CD4-positive, alpha-beta T cell (primary cell): ENCODE measurements at places on chromosomes 7 and 10.

DNA sequence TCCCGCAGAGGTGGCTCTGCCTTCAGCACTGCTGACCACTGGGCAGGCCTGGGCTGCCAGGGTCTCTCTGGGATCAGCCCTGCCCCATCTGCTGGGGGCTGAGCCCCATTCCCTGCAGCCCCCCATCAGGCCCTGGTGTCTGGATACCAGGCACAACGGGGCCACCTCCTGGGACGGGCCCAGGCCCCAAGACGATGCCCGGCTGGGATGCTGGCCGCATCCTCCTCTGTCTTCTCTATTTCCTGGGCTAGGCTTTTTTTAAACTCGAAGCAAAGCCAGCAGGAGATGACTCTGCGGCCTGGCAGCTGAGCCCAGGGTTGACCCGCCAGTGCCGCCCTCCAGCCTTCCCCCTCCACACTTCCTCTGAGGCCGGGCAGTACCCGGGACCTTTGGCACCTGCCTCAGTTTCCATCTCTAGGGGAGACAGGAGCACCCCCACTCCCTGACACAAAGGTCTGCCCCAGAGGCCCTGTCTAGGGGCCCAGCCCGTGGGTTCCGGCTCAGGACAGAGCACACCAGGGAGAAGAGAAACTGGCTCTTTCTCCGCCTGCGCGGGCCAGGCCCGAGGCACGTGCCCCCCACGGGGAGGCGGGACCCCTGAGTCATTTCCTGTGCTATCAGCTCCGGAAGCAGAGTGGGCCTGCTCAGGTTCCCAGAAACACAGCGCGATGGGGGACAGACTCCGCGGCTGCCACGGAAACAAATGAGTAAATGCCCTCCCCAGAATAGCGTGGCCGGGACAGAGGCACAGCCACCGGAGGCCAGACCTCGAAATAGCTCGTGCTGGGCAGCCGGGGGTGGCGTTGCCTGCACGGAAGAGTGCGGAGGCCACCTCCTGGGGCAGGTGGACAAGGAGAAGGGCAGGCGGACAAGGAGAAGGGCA, 84.6 kb upstream of the PDGFA start:
- DNase-seq = peak; percentile 90
- peak overlapping the region; percentile 96 for H3K27ac ChIP-seq
- peaks cover 6% of the 10 kb centered on the region for H3K36me3 ChIP-seq
- peaks cover 83% of the 10 kb centered on the region for H3K4me1 ChIP-seq
- no peaks in the 10 kb centered on the region for H3K27me3 ChIP-seq
- peak overlapping the region; percentile 58 for H3K4me3 ChIP-seq

GRCh38 chr10:20185116-20185515, 368.9 kb downstream of the PLXDC2 start:
- H3K4me1 ChIP-seq = no peaks in the 10 kb centered on the region
- no peak overlapping the region for H3K27ac ChIP-seq
- no peaks in the 10 kb centered on the region for H3K36me3 ChIP-seq

DNA sequence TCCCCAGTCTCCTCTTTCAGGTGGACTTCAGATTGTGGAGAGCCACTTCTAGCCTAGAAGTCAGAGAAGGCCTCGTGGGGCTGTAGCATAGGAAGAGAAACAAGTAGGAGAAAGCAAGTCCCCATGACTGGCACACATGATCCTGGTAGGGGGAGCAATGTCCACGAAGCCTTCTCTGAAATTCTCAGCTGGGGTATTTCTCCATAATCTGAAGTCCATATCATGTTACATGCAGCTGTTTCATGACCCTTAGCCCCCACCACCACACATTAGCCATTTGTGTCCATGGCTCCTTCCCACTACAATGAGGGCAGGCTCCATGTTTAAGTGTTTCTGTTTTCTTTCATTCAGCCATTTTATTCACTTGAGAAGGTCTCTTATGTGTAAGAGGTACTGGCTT, 43.2 kb downstream of the LAMB4 start:
- H3K27me3 ChIP-seq = no peaks in the 10 kb centered on the region
- no peak overlapping the region for H3K4me3 ChIP-seq
- no peaks in the 10 kb centered on the region for H3K36me3 ChIP-seq
- no peak for DNase-seq
- H3K4me1 ChIP-seq = no peaks in the 10 kb centered on the region

DNA sequence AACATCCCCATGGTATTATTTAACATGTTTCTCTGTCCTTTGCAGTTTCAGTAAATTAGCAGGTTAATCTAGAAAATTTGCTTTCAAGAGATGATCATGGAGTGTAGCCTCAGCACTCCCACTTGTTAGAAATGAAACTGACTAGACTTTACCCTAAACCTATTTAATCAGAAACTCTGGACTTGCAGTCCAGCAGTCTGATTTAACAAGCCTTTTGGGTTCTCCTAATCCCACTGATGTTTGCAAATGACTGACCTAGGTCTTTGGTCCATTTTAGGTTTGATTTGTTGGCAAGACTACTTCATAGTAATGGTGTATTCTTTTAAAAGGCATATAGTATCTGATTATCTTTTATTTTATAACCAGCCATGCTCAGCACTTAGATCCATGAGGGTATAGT, 55.5 kb upstream of the SLC25A13 start:
- no peaks in the 10 kb centered on the region for H3K36me3 ChIP-seq
- H3K27me3 ChIP-seq = no peaks in the 10 kb centered on the region
- H3K27ac ChIP-seq = no peak overlapping the region
- no peaks in the 10 kb centered on the region for H3K4me1 ChIP-seq
- no peak for DNase-seq
- no peak overlapping the region for H3K4me3 ChIP-seq

DNA sequence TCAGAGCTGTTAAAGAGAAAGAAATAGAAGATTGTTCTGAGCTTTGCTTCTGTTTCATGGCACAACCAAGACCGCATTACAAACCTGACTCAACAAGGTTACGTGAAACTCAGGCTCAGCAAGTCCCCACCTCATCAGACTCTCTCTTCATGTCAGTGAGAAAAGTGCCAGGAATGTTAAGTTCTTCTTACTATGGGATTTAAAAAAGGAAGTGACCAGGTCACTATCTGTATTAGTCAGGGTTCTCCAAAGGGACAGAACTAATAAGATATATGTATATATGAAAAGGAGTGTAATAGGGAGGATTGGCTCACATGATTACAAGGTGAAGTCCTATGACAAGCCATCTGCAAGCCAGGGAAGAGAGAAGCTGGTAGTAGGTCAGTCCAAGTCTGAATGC, 25.4 kb upstream of the PAPSS2 start:
- no peak for DNase-seq
- H3K36me3 ChIP-seq = no peaks in the 10 kb centered on the region

DNA sequence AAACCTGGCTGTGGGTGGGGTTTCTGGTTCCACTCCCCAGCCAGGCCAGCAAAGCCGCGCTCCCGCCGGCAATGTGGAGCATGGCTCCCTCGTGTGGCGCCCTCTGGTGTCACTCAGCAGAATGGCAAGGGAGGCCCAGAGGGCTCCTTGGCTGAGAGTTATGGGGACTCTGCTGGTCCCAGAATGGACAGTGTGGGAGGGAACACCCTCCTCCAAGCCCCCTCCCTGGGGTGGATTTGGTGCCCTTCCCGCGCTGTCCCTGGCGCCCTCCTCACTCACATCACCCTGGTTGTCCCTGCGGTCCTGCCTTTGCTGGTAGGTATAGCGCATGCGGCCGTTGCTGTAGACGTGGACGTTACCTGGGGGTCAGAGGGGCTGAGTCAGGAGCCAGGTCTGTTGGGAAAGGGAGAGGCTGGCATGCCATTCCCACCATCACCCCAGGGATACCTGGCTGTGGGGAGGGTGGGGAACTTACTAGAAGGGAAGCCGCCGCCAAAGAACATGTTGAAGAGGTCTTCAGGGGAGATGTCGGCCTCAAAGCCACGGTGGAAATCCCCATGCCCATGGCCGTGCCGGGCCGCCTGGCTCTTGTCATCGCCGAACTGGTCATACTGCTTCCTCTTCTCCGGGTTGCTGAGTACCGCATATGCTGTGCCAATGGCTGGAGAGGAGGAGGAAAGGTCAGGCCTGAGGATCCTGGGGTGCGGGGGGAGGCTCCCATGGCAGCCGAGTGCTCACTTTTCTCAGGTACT, 14.0 kb downstream of the DNAJB12 start:
- H3K27ac ChIP-seq = no peak overlapping the region
- peak; percentile 86 for DNase-seq
- H3K27me3 ChIP-seq = no peaks in the 10 kb centered on the region
- H3K4me1 ChIP-seq = peaks cover 37% of the 10 kb centered on the region
- H3K36me3 ChIP-seq = peaks cover 58% of the 10 kb centered on the region

- no peaks in the 10 kb centered on the region for H3K36me3 ChIP-seq
- no peaks in the 10 kb centered on the region for H3K27me3 ChIP-seq
- H3K4me1 ChIP-seq = no peaks in the 10 kb centered on the region
- no peak overlapping the region for H3K4me3 ChIP-seq
- H3K27ac ChIP-seq = no peak overlapping the region
- DNase-seq = no peak
Measured at GRCh38 chr7:146862415-146862814, 745.8 kb downstream of the CNTNAP2 start.

DNA sequence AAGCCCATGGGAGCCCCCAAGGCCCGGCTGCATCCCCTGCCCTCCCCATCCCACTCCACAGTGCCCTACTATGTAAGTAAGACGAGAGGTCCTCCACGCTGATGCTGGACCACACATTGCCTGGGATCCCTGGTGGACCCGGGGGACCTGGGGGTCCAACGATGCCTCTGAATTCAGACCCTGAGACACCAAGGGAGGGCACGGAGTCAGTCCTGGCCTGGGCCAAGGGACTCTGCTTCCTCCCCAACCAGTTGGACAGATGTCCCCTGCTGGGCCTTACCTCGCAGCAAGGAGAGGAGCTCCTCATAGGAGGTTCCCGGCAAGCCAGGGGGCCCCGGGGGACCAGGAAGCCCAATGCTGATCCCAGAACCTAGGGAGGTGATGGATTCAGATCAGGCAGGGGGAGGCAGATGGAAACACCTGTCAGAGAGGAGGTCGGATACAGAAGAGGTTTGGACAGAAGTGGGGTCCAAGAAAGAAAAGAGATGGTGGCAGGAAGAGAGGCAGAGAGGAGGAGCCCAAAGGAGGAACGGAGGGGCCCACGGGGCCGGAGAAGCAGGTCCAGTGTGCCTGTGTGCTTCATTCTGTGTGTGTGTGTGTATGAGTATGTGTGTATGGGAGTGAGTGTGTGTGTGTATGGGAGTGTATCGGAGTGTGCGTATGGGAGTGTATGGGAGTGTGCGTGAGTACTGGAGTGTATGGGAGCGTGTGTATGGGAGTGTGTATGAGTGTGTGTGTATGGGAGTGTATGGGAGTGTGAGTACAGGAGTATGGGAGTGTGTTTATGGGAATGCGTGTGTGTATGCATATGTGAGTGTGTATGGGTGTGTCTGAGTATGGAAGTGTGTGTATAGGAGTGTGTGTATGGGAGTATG, 50.2 kb downstream of the COL17A1 start:
- H3K27me3 ChIP-seq = no peaks in the 10 kb centered on the region
- H3K4me3 ChIP-seq = no peak overlapping the region
- peaks cover 3% of the 10 kb centered on the region for H3K36me3 ChIP-seq
- H3K4me1 ChIP-seq = no peaks in the 10 kb centered on the region

DNA sequence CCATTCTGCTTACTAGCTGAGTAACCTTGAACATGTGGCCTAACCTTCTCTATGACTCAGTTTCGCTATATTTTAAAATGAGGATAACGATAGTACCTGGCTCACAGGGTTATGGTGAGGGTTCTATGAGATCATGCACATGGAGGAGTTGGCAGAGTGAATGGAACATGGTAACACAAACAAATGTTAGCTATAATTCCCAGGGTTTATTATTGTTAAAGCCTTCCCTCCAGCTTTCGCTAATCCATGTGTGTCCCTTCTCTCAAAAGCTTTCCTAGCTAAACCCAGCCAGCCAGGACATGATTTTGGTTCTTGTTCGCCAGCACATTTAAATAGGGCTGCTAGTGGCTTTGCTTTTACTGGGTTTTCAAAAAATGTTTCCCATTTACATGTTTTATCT, 361.0 kb upstream of the NFE2L3 start:
- H3K27me3 ChIP-seq = peaks cover 5% of the 10 kb centered on the region
- H3K4me3 ChIP-seq = no peak overlapping the region
- H3K4me1 ChIP-seq = no peaks in the 10 kb centered on the region
- DNase-seq = no peak
- H3K36me3 ChIP-seq = no peaks in the 10 kb centered on the region

DNA sequence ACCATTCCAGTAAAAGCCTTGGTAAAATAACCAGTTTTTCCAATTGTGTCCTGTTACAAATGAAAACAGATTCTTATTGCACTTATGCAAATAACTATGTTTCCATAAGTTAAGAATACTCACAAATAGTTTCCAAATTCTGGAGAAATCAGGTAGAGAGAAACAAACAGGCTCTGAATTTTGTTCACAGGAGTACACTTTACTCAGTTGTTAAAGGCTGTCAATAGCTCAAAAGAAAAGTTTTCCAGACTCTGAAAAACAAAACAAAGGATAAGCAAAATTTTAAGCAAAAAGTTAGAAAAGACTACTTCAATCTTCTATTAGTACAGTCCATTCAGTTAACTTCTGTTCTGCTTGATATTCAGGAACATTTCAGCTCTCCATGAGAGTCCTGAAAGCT, 32.8 kb upstream of the ZNF365 start:
- H3K4me1 ChIP-seq = no peaks in the 10 kb centered on the region
- no peak overlapping the region for H3K4me3 ChIP-seq
- DNase-seq = no peak
- no peaks in the 10 kb centered on the region for H3K36me3 ChIP-seq

DNA sequence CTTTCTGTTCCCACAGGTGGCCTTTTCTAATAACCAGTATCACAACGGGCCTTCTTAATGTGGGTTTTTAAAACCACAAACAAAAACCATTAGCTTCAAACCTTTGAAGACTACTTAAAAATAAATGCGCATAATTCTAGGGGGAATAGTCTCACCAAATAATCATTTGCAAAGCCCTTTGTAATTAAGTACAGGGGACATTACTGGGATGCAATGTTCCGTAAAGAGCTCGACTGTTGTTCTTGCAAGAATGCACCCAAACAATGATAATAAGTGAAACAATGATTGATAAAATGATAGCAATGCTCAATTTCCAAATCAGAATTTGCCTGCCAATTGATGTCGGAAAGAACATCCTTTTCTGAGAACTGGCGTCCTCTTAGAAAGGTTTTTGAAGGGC, 589.1 kb upstream of the ADARB2 start:
- H3K4me3 ChIP-seq = no peak overlapping the region
- H3K36me3 ChIP-seq = no peaks in the 10 kb centered on the region
- H3K27me3 ChIP-seq = no peaks in the 10 kb centered on the region
- H3K4me1 ChIP-seq = no peaks in the 10 kb centered on the region
